Mammary epithelial cell (primary cell): ENCODE measurements at places on chromosomes 11 and 22. TPM values are rescaled to one million over a fixed set of nuclear protein-coding genes. Genes with fewer than 3 reads are reported as not detected.

The PDHX gene
- total RNA-seq = 25.2 TPM

The PARVA gene
- 59.6 and 82.4 TPM in 2 replicates for total RNA-seq

The SLC37A4 gene
- total RNA-seq = 15.8 TPM

The APBB1 gene
- 22.5 TPM for total RNA-seq
